ENCODE measurements at places on chromosomes 5 and 9.

GRCh38 chr9:71703172-71703872, 65.0 kb downstream of the CEMIP2 start:
- no peak for DNase-seq

GRCh38 chr9:92289708-92290390, 3.6 kb downstream of the IARS1 start:
- no peak for DNase-seq

GRCh38 chr9:105065098-105066088, 137.4 kb upstream of the ABCA1 start:
- no peak for DNase-seq

DNA sequence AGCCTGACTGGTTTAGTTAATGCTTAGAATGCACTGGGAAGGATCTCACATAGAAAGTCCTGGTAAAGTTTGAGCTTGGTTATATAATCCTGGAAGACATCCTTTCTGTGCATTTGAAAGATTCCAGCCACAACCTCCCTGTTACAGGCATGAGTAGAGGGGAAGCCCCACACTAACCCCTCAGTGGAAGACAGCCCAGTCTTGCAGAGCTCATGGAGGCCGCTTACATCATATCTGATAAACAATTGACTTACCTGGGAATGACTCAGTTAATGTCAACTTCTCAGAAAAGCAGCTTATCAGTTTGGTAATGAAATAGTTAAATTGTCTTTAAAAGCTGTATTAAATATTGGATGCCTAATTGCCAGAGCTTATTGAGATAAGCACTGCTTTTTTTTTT, 28.1 kb upstream of the PDE8B start:
- DNase-seq: no peak

DNA sequence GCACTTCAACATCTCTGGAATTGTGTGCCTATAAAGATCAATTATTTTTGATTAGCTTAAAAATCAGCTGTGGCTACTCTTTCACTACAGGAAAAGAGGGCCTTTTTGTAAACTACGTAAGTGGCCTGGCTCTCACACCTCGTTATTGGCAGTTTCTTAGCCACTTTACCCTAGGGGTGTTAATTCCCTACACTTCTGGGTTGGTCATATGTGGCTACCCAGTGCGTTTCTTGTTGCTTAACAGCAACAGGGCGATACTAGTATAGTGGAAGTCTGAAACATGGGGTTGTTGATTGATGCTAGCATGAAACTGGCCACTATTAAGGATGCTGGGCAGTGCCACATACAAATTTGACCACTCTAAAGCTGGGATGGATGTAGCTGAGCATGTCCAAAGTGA, 174.7 kb upstream of the CDH12 start:
- no peak for DNase-seq

- DNase-seq: no peak
Observed at GRCh38 chr5:58231041-58231440, 228.8 kb downstream of the PLK2 start.

- DNase-seq: no peak
Observed at GRCh38 chr9:77952635-77953328, 78.8 kb downstream of the GNAQ start.

GRCh38 chr9:130144703-130145102, 27.5 kb upstream of the NCS1 start:
- DNase-seq: no peak

DNA sequence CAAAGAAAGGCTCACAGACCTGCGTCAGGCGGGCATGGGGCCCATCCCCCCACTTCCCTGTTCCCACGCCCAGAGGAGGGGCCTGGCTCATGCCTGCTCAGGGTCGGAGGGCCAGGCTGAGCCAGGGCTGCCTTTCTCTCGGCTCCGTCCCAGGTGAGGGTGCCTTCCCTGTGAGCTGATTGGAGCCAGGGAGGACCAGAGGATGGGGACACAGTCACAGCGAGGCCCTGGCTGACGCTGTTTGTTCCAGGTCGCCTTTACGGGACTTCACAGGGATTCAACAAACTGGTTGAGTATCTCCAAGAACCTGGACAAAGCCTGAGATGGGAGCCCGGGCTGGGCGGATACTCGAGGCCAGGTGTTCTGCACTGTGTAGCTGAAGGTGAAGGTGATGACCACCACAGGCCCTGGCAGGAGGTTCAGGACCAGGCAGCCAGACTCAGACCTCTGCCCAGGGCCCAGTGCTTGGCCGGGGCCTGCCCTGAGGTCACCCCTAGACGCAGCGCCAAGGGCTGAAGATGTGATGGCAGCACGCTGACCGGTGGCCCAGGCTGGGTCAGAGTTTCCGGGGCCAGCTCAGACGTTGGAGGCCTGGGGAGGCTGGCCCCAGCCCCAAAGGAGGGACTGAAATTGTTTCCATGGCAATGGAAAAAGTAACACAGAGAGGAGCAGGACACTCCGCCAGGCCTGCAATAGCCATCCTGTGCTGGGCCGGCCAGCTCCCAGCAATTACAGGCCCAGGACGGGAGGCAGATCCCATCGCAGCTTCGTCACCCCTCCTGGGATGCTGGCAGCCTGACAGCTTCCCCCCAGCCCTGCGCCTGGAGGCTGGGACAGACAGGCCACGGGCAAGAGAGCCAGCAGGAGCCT, 65.3 kb upstream of the ADAMTS2 start:
- no peak for DNase-seq

- DNase-seq: no peak
Observed at GRCh38 chr5:52786391-52786790, 1.3 kb upstream of the ITGA1 start.

DNA sequence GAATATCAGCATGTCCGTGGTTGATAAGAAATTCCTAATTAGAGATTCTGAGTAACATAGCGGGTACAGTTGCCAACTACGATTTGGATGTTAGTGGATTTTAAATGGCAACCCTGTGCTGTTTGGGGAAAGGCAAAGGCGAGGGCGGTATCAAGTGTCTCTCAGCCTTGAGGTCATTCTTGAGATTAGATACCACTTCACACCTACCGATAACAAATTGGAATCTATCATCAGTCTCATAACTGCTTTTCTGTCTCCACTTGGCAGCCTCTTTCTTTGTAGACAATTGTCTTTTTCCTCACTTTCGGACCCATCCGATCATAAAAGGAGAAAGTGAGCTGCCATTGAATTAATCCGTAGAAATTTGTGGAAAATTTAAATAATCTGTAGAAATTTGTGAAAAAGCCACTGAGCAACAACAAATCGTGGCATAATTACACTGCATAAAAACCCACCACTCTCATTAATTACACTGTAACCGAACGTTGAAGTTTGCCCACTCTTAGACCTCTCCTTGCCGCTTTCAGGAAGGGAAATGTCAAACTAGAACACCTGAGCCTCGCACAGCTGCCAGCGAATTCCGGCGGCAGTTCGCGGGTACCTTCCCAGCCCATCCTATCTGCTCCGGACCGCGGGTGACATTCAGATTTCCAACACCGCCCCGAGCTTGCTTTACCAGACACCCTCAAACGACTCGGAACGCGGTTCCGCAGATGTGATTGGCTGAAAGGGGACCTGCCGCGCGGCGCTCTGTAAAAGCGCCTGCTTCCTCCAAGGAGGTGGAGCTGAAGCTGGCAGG, 849 bp upstream of the RGMB start:
- no peak for DNase-seq

DNA sequence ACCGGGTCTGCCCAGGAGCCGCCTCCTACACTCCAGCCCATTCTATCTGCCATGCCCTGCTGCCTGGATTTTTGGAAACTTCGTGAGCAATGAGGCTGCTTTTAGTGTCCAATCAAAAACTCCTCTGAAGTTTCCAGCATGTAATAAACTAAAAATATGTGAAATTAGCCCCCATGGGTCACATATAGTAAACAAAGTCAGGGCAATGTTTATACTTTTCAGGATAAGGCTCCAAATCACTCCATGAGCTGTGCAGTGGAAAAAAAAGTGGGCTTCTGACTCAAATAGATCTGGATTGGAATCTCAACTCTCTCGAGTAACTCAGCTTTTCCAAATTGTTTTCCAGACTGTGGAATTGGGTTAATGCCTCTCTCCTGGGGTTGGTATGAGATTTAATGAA, 68.2 kb downstream of the PIK3R1 start:
- no peak for DNase-seq

DNA sequence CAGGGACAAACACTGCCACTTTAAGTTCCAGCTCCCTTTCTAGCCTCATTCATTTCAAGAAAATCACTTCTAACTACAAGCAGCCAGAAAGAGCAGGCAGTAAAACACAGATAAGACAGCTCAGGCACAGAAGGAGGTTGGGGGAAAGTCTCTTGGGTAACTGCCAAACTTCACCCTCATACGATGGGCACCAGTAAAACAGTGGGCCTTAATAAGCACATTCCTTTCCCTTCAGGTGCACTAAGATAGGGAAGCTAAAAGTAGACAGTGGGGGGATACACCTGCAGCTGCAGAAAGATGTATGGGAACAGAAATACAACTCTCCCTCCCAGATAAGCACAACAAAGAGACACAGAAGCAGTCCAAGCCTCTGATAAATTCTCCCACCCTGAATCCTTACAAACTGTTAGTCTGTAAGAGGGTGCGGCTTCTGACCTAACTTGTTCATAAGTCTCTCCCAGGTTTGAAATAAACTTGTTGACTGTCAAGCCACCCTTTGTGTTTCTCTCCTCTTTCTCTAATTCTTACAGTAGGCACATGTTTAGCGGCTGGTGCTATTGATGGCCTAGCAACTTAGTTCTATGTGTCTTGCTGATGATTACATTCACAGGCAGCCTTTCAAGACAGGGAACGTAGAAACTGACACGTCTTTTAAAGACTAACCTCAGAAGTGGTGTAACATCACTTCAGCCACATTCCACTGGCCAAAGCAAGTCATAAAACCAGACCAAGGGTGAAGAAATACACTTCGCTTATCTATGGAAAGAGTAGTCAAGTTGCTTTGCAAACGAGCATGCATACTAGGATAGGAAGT, 6.8 kb upstream of the CKS2 start:
- DNase-seq: no peak
